ENCODE measurements at places on chromosomes 11 and 22.

- DNase-seq: no peak
Observed at GRCh38 chr22:19722982-19723231, 432 bp upstream of the GP1BB start.

- no peak for DNase-seq
Observed at GRCh38 chr22:16717699-16718558, 107.3 kb downstream of the XKR3 start.

- no peak for DNase-seq
Observed at GRCh38 chr11:119673052-119673758, 55.8 kb downstream of the NECTIN1 start.

DNA sequence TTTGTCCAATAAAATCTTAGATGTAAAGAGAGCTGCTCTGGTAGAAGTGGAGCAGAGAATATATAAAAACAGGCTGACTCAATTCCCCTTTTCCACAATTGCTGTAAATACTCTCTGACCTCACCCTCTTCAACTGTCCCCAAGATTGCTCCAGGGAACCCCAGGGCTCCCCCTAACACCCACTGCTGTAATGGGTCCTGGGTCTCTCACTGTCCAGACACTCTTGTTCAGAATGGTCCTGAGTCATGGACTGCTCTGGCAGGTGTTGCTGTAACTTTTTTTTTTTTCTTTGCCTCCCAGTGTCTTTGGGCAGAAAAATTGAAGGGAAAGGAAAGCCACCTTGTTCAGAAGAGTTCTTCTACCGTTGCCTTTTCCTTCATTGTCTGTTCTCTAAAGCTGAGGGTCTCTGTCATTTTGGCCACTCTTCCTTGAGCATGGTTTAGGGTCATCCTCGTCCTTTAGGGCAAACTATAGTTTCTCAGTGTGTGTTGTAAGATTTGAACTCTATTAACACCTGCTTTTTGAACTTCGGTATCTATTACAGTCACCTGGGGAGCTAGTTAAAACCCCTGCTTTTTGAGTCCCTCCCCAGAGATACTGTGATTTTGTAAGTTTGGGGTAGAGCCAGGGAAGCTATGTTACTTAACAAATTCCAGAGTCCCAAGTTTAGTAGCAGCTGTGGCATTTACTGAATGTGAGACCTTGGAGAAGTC is 209.5 kb downstream of the NAV2 start:
- no peak for DNase-seq

DNA sequence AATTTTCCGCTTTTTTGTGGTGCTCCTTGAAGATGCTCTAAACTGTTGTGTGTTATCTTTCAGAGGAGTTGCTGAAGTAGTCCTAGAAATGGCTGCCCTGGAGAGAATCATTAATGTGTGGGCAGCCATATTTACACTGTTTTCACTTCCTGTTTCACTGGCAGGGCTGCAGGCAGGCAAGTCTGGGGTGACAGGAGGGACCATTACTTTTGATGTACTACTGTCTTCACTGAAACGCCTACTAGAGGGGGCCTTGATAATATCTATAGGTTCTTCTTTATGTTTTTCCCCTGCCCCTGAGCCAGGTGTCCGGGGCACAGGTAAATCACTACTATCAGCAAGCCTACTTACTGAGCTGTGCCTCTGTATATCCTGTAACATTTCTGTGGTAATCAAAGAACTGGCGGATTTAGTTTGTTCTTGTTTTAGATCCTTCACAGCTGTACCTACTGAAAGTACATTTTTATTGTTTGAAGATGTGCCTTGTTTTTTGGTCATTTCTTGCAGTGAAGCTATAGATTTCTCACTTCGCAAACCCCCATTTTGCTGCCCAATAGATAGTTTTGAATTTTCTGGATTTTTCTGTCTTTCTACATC is 39.7 kb downstream of the ACAT1 start:
- DNase-seq: no peak

DNA sequence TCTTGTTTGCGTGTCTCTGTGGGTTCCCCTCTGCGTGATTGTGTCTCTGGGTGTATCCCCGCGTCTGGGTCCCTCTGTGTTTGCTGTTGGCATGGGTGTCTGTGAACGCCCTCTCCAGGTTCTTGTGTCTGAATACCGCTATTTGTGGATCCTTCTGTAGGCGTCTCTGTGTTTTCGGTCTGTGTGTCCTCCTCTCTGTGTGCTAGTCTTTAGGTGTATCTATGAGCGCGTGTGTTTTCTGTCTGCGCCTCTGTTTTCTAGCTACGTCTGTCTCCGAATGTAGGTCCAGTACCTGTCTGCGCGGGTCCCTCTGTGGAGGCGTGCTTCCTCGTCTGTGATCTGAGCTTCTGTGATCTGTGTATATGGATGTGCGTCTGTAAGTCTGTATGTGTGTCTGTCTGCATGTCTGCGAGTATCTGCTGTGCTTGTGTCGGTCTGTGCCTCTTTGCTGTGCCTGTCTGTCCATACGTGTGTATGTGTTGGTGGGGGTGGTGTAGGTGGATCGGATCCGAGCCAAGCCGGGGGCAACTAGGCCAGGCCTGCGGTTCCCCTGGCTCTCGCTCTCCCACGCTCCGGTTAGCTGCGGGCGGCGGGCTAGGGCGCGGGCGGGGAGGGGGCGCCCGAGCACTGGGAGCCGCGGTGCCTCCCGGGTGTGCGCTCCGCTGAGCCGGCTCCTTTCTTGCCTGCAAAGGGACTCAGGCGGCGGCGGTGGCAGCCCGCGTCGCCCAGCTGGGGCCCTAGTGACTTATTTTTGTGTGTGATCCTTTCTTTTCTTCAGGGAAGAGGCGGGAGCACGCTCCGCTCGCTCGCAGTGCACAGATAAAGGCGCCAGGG is 105.3 kb upstream of the E2F8 start:
- DNase-seq: peak; percentile 66

DNA sequence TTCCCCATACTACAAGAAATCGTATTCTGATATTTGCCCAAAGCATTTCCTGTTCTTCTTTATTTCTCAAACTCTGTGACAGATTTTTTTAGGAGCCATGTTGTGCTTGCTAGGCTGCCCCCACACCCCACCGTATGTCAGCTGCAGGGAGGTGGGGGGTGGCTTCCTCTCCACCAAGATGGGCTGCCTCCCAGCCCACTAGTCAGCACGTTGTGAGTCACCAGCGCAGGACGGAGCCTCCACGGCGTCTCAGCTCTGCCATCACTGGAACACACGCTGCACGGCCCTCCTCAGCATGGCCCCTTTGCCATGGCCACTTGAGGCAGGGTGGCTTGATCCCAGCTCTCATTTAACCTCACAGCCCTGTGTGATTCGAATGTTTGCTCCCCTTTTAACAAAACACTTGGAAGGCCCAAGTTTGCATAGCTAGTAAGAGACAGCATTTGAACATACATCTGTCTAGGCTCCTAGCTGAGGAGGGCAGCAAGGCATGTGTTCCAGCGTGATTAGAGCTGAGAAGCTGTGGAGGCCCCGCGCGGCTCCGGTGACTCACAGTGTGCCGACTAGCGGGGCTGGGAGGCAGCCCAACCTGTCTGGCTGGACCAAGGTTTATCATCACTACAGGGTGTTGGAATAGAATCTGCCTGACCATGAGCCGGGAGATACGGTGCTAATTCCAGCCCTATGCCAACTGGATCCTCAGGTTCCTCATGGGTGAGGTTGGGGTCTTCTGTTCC is 180.7 kb upstream of the NCAM1 start:
- DNase-seq: no peak

DNA sequence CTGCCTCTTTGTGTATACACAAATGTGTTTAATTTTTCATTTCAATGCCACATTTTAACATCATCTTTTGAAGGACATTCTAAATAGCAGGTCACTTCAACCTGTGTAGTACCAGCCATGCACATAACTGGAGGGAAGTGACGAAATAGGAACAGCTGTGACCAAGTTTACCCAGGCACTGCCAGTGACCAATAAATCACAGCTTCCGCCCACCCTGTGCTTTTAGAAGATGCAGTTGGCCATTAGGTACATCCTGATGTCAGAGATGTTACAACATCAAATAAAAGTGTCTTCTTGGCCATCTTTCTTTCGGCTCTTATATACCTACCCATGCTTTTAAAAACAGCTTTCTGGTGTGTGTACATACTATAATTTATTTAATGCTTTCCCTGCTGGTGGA is 7.8 kb downstream of the LDLRAD3 start:
- no peak for DNase-seq

GRCh38 chr11:44731685-44732430 is 5.1 kb downstream of the TSPAN18 start:
- no peak for DNase-seq

DNA sequence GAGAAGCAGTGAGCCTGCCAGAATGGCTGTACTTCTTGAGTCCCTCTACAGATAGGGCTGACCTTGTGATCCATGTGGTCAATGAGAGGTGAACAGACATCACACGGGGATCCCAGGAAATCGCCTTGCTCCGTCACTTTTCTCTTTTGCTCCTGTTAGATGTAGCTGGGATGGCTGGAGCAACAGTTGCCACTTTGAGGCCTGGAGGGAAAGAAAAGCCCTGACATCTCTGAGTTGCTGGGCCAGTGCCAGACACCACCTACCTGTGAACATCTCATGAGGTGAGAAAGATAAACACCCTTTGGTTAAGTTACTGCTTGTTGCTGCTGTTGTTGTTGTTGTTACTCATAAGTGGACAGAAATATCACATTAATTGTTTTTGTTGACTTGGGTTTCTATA is 840.3 kb downstream of the TBC1D22A start:
- DNase-seq: no peak

DNA sequence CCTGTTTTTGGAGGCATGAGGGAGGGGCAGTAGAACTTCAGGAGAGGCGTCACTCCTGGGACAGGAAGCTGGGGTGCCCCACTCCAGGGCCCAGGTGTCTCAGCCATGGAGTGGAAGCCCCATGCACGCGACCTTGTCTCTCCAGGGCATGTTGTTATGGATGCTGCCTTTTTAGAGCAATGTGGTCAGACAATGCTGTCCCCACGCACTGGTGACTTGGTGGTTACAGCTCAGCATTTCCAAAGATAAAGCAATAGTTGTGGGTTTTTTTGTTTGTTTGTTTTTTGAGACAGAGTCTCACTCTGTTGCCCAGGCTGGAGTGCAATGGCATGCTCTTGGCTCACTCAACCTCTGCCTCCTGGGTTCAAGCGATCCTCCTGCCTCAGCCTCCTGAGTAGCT is 22.3 kb downstream of the EIF4G2 start:
- DNase-seq: no peak

- no peak for DNase-seq
Observed at GRCh38 chr11:92245700-92246271, 21.2 kb downstream of the FAT3 start.

DNA sequence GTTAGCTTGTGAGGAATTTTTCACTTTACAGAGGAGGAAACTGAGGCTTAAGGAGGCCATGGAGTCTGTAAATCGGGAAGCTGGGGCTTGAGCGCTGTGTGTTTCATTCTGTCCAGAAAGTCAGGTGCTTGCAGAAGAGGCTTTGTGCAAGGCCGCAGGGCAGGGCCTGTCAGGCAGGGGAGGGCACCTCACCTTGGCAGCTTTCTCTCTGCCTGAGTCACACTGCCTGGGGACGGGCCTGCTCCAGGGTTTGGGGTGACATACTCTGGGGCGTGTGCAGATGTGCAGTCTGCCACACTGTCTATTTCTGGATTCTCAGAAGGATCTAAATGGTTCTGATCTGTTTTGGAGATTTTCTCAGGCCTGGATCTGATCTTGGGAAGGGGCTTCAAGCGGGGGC is 8.4 kb downstream of the INCENP start:
- DNase-seq: no peak

- DNase-seq: peak; percentile 32
Observed at GRCh38 chr11:119100246-119100970, 1.2 kb downstream of the DPAGT1 start.

DNA sequence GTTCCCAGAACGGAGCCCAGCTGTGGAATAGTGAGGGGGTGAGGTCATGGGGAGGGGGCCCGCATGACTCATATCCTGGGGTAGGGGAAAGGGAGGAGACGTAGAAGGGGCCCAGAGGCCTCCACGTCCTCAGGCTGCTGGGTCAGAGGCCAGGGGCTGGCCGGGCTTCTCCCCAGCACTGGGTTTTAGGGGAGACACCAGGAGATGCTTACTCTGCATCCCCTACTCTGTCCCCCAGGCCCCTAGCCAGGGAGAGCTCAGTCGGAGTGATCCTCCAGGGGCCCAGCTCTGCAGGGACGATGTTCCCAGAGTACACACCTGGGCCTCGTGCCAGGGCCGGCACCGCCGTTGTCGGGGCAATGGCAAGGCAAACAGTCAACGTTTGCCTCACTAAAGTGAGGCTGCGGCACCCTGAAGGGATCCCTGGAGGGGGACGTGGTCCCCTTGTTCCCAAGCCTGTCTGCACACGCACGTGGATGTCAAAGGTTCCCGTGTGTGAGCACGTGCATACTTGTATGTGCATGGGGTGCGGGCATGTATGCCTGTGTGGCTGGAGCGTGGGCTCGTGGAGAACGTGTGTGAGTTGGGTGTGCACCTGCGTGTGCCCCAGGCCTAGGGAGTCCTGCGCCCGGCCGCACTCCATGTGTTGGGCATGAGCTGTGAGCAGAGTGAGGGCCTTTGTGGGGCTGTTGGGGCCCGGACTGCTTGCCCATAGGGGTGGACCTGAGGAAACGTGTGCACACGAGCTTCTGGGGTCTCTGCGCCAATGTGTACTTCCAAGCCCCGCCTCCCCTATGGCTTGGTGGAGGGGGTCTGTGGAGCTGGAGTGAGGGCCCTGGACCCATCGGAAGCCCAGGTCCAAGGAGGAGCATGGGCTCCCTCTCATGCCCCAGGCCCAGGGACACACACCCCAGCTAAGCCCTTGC is 14.2 kb downstream of the PRR33 start:
- DNase-seq: no peak

- DNase-seq: no peak
Observed at GRCh38 chr22:20242393-20243175, 25.5 kb downstream of the RTN4R start.

GRCh38 chr11:78355309-78355705 is 62.3 kb downstream of the GAB2 start:
- no peak for DNase-seq

DNA sequence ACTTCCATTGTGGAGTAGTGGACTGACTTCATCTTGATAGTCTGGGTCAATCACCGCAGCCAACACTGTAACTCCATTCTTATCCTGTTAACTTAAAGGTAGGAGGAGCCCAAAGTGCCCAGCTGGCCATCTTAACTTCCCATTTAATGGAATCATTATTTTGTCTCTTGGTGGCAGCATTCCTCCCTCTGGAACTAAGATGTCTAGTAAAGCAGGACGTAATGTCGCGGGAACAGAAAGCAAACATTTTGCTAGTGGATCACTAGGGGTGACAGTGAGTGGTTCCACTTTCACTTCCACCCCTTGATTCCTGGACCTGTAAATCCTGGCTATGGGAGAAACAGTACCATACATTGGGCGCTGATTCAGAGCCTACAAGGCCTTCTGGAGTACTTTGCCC is 71.4 kb downstream of the GAB4 start:
- DNase-seq: no peak

- DNase-seq: no peak
Observed at GRCh38 chr11:46447544-46447943, 56.0 kb upstream of the CHRM4 start.

All from NCI-H748 treated with DMSO at 0.1 percent for 48 hours (cell line).